ENCODE measurements at places on chromosomes 7 and 10.
A peak's percentile ranks its signal among the peaks of the same experiment; 100 is the strongest.

- no peak overlapping the region for H3K27ac ChIP-seq
- no peak for DNase-seq
- H3K36me3 ChIP-seq: no peaks in the 10 kb centered on the region
- no peaks in the 10 kb centered on the region for H3K4me1 ChIP-seq
- H3K4me3 ChIP-seq: no peak overlapping the region
Measured at GRCh38 chr7:93779115-93779514, 111.4 kb downstream of the TFPI2 start.

DNA sequence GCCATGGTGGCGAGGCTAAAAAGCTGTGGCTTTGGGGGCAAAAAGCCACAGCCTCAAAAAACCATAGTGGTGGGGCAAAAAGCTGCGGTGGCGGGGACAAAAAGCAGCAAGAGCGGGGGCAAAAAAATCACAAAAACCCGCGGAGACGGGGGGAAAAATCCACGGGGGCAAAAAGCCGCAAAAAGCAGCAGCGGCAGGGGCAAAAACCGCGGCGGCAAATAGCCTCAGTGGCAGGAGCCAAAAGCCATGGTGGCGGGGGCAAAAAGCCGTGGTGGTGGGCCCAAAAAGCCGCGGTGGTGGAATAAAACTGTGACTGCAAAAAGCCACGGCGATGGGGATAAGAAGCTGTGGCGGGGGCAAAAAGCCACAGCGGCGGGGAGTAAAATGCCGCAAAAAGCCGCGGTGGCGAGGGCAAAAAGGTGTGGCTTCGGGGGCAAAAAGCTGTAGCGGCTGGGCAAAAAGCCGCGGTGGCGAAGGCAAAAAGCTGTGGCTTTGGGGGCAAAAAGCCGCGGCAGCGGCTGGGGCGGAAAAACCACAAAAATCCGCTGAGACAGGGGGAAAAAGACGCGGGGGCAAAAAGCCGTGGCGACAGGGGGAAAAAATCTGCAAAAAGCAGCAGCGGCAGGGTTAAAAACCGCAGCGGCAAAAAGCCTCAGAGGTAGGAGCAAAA lies 526.6 kb downstream of the ZNF33B start:
- H3K36me3 ChIP-seq: no peaks in the 10 kb centered on the region
- H3K27ac ChIP-seq: no peak overlapping the region
- H3K27me3 ChIP-seq: no peaks in the 10 kb centered on the region
- H3K4me1 ChIP-seq: no peaks in the 10 kb centered on the region
- no peak for DNase-seq

- H3K36me3 ChIP-seq: no peaks in the 10 kb centered on the region
- no peaks in the 10 kb centered on the region for H3K4me1 ChIP-seq
- no peak for DNase-seq
- no peaks in the 10 kb centered on the region for H3K27me3 ChIP-seq
- H3K4me3 ChIP-seq: no peak overlapping the region
Measured at GRCh38 chr7:133535308-133535707, 282.4 kb downstream of the EXOC4 start.

- no peaks in the 10 kb centered on the region for H3K27me3 ChIP-seq
- H3K4me3 ChIP-seq: no peak overlapping the region
- DNase-seq: no peak
- H3K27ac ChIP-seq: no peak overlapping the region
- no peaks in the 10 kb centered on the region for H3K36me3 ChIP-seq
Measured at GRCh38 chr10:48495282-48496045, 109.4 kb downstream of the ARHGAP22 start.

DNA sequence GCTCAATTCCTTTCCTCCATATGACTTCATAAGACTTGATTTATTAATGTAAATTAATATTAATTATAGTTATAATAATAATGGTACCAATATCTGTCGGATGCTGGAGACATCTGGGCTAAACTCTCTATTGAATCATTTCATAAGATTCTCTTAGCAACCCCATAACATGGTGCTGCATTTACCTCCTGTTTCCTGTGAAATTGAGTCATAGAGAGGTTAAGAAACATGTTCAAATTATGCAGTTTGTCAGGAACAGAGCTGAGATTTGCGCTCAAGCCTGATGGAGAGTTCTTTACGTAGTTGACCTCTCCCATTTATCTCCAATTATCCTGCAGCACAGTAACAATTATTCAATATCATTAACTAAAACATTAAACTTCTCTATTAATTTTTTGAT lies 621.8 kb upstream of the FZD8 start:
- no peaks in the 10 kb centered on the region for H3K36me3 ChIP-seq
- H3K27ac ChIP-seq: no peak overlapping the region
- no peaks in the 10 kb centered on the region for H3K27me3 ChIP-seq

GRCh38 chr10:89651916-89652573 lies 7.0 kb upstream of the PANK1 start:
- no peak for DNase-seq
- no peaks in the 10 kb centered on the region for H3K27me3 ChIP-seq
- H3K27ac ChIP-seq: no peak overlapping the region
- H3K36me3 ChIP-seq: no peaks in the 10 kb centered on the region
- H3K4me3 ChIP-seq: no peak overlapping the region

GRCh38 chr7:149716007-149716931 lies 57.1 kb downstream of the ZNF467 start:
- no peak for DNase-seq
- peaks cover 44% of the 10 kb centered on the region for H3K4me1 ChIP-seq
- no peak overlapping the region for H3K4me3 ChIP-seq
- H3K27ac ChIP-seq: peak overlapping the region; percentile 13
- H3K27me3 ChIP-seq: no peaks in the 10 kb centered on the region

GRCh38 chr7:34096198-34096651 lies 190.9 kb downstream of the BMPER start:
- no peaks in the 10 kb centered on the region for H3K27me3 ChIP-seq
- peak overlapping the region; percentile 24 for H3K27ac ChIP-seq
- H3K4me3 ChIP-seq: no peak overlapping the region
- peak; percentile 68 for DNase-seq

- H3K4me1 ChIP-seq: peaks cover 15% of the 10 kb centered on the region
- H3K36me3 ChIP-seq: peaks cover 55% of the 10 kb centered on the region
- H3K4me3 ChIP-seq: no peak overlapping the region
- no peak overlapping the region for H3K27ac ChIP-seq
Measured at GRCh38 chr10:35570397-35570796, 34.7 kb upstream of the GJD4 start.

DNA sequence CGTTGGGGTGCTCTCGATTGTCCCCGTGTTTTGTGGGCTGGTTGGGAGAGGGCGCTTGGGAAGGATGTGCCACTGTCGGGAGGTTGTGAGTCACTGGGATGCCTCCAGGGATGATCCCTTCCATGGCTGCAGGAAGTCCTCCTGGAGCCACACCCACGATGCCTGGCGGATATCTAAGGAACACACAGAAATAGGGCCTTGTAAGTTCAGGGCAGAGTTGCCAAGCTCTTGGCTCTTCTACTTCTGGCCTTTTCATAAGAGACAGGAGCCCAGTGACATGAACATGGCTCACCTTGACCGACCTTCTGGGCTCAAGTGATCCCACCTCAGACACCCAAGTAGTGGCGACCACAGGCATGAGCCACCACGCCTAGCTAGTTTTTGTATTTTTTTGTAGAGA lies 47.6 kb downstream of the ZRANB1 start:
- H3K4me3 ChIP-seq: no peak overlapping the region
- peaks cover 66% of the 10 kb centered on the region for H3K36me3 ChIP-seq
- H3K27me3 ChIP-seq: no peaks in the 10 kb centered on the region
- H3K4me1 ChIP-seq: no peaks in the 10 kb centered on the region
- DNase-seq: no peak
- H3K27ac ChIP-seq: no peak overlapping the region

DNA sequence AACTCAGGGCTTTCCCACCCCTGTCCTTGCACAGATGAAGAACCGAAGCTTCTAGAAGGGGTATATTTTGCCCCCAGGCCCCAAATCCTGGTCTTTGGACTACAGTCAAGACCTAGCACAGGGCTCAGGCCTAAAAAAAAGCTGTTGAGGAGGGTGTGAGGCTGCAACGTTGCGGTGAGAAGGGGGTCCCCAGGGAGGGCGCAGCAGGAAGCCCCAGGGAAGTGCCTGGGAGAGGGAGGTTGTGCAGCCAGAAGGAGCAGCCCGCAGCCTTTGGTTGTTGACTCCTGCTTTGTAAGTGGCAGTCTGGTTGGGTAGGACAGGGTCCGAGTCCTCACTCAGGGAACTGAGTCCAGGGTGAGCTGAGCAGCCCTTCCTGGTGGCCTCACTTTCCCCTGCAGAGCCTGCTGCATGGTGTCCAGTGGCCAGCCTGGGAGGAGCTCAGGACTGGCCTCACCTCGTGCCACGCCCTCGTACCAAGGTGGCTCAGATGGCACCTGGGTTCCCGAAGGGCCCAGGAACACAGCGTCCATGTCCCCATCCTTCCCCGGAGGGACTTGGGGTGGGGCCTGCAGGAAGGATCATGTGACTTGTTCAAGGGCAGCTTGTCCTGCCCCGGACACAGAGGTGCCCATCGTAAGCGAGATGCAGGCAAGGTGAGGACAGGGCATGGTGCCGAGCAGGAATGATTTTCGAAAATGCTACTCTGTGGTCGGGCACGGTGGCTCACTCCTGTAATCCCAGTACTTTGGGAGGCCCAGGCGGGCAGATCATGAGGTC lies 166.4 kb upstream of the TNRC18 start:
- H3K36me3 ChIP-seq: no peaks in the 10 kb centered on the region
- peaks cover 18% of the 10 kb centered on the region for H3K4me1 ChIP-seq
- no peak for DNase-seq
- H3K4me3 ChIP-seq: no peak overlapping the region

DNA sequence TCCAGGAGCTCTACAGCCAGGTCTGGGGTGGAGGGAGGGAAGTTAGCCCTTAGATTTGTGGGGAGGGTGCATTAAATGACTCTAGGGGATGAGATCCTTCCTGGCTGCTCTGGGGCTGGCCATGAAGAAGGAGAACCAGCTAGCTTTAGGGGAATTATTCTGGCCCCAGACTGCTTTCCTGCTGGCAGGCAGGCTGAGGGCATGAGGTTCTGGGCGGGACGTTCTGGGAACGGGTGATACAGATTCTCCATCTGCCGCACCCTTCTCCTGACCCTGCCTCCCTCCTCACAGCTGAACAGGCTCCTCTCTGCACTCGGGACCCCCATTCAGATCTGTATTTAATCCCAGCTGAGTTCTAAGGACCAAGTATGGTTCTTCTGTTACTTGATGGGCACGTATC lies 23.9 kb downstream of the GOLGA7B start:
- no peak for DNase-seq
- no peaks in the 10 kb centered on the region for H3K36me3 ChIP-seq
- no peak overlapping the region for H3K4me3 ChIP-seq
- H3K27me3 ChIP-seq: peaks cover 24% of the 10 kb centered on the region

DNA sequence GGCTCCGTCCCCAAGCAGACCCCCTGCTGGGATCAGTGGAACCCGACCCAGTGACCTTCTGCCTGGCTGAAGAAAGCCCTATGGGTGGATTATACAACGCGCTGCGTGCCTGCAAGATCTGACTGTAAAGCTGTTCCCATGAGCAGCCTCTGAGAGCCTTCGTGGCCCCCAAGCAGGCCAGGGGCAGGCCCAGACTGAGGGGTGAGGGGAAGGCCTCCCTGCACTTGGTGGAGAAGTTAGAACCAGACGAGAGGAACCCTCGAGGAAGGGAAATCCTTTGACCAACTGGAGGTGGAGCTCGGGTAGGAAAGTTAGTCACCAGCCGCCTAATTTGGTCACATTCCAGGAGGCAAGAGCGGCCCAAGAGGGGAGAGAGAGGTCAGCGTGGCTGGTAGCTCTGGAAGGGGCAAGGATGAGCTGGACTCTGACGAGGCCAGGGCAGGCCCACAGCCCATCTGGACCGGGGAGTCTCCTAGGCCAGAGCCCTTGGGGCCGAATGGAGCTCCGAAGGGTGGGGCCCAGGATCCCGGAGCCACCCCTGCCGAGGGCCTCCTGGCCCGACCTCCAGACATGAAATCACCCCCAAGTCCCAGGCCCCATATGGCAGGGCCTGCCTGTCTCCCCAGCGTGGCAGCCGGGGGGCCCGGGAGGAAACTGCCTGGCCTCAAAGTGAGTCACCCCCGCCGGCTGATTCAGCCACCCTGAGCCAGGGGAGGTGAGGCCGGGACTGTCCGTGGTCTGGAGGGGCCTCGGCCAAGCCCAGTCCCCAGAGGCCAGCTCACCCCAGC lies 23.3 kb upstream of the PDGFA start:
- no peak for DNase-seq
- H3K4me1 ChIP-seq: peaks cover 35% of the 10 kb centered on the region
- H3K27me3 ChIP-seq: peaks cover 5% of the 10 kb centered on the region
- H3K4me3 ChIP-seq: no peak overlapping the region

DNA sequence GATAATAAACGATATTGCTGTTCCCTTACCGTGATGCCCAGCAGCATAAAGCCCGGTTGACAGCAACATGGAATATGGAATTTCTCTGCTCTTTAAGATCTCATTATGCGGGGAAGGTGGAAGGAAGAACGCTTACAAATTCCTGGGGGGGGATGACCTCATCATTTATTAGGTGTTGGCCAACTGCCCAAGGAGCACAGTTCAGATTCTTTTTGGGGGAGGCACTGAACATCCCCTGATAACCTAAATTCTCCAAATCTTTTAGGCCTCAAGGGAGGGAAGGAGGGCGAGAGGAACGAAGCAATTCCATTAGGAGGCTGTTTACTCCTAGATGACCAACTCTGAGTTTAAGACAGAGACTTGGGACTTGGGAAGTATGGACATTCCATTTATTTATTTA lies 5.2 kb upstream of the COL26A1 start:
- DNase-seq: no peak
- no peak overlapping the region for H3K27ac ChIP-seq
- no peaks in the 10 kb centered on the region for H3K36me3 ChIP-seq
- H3K4me1 ChIP-seq: peaks cover 2% of the 10 kb centered on the region
- H3K27me3 ChIP-seq: peaks cover 6% of the 10 kb centered on the region

GRCh38 chr7:108947526-108947925 lies 377.9 kb downstream of the DNAJB9 start:
- no peak overlapping the region for H3K4me3 ChIP-seq
- DNase-seq: peak; percentile 19
- no peak overlapping the region for H3K27ac ChIP-seq

- H3K36me3 ChIP-seq: no peaks in the 10 kb centered on the region
- peaks cover 6% of the 10 kb centered on the region for H3K27me3 ChIP-seq
- H3K27ac ChIP-seq: no peak overlapping the region
Measured at GRCh38 chr10:778626-779330, 89.3 kb upstream of the DIP2C start.

DNA sequence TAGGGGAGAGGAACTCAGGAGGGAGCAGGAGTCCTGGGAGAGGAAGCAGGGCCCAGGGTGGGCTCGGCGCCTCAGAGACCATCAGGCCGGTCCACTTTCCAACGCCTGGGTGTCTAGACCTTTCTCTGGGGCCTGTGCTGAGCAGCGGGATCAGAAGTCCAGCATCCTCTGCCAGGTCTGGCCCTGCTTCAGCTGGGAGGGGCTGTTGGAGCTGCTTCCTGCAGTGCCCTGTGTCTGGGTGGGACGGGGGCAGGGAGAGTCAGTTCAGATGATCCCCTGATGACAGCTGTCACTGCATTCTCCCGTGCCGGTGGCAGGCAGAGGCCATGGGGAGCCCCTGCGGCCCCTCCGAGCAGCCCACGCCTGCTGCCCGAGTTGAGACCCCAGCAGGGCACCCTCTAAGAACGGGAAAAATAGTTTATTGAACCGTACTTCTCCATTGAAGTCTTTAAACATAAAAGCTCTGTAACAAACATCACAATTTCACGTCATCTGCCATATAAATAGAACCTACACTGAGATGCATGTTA lies 23.3 kb downstream of the AP5Z1 start:
- H3K27me3 ChIP-seq: no peaks in the 10 kb centered on the region
- H3K36me3 ChIP-seq: peaks cover 4% of the 10 kb centered on the region
- peak overlapping the region; percentile 35 for H3K27ac ChIP-seq
- no peak overlapping the region for H3K4me3 ChIP-seq
- peaks cover 24% of the 10 kb centered on the region for H3K4me1 ChIP-seq
- DNase-seq: no peak

- no peaks in the 10 kb centered on the region for H3K4me1 ChIP-seq
- H3K27ac ChIP-seq: no peak overlapping the region
- DNase-seq: no peak
- H3K36me3 ChIP-seq: no peaks in the 10 kb centered on the region
Measured at GRCh38 chr10:82813856-82814255, 938.9 kb downstream of the NRG3 start.
